ENCODE measurements at places on chromosomes 3 and 15.

DNA sequence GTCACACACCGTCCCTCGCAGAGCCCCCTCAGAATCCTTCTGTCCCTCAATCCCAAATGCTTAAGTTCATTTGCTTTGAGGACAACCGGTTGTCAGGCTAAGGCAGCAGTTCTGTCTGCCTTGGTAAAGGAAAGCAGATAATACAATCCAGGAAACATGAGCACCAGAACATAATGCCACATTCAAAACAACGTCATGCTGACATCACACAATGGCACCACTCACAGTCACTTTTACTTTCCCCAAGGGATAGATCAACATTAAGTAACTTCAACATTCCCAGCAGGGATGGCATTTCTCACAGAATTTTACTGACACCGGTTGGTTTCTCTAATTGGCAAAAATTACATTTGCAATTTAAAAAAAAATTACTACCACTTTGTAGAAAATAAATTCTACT lies 74.6 kb upstream of the PSMD6 start:
- DNase-seq: no peak

- DNase-seq: no peak
Measured at GRCh38 chr15:69789648-69790393, 307.9 kb downstream of the TLE3 start.

DNA sequence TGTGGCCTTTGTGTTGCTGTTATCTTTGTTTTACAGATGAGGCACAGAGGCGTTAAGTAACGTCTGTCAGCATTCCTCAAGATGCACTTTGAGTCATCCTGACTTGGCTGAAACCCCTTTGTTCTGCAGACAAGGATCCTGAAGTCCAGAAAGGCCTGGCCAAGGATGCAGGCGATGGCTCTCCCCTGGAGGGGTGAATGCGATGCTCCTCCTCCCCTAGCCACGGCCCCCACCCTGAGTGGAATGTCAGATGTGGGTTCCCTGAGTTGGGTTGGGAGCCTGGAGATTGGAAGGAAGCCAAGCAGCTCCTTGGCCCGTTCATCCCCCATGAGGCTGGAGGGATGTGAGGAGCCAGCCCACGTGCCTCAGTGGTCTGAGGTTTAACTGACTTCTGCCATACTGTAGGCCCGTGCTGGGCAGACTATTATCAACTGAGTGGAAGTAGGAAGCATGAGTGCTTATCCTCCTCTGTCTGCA lies 43.3 kb downstream of the POMGNT2 start:
- DNase-seq: no peak

- no peak for DNase-seq
Measured at GRCh38 chr3:64359735-64360134, 134.5 kb upstream of the PRICKLE2 start.

DNA sequence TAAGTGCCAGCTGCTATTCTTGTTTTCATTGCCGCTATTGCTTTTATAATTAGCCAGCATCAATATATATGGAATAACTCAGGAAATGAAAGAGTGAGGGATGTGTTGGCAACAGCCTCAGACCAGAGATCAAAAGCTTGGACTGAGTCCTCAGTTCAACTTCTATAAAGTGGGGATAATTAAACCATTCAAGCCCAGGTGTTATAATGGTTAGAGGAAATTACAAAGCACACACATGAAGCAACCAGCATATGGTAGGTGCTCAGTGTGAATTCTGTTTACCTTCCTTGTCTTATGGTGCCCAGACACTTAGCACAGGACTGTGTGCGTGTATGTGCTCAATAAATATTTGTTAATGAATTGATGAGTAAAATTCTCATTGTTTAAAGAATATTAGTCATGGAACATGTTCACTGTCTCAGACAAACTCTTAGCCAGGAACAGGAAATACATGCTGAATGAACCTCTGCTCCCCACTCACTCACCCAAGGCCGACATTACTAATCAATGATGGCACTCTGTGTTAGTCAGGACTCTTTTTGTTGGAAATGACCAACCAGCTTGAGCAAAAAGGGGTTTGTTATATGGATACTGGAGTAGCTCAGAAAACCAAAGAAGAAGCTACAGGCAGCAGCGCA lies 16.7 kb upstream of the CCDC174 start:
- no peak for DNase-seq

DNA sequence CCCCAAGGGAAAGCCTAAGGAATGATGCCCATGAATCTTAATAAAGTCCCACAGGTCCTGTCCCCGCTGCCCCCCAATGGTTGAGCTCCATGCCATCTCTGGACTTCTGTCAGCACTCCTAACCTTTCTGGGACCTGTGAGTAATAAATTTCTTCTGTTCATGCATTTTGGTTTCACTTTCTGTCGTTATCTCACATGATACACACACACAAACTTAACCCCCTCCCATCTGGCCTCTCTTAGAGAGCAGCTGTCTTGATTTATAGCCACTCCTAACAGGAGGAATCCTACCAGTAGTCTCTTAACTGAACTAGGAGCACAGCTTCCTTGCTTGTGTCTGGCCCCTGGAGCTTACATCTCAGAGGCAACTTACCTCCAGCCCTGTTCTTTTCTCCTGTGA lies 82.7 kb upstream of the SELENOK start:
- no peak for DNase-seq

GRCh38 chr3:69888040-69888942 lies 111.2 kb upstream of the SAMMSON start:
- DNase-seq: no peak

DNA sequence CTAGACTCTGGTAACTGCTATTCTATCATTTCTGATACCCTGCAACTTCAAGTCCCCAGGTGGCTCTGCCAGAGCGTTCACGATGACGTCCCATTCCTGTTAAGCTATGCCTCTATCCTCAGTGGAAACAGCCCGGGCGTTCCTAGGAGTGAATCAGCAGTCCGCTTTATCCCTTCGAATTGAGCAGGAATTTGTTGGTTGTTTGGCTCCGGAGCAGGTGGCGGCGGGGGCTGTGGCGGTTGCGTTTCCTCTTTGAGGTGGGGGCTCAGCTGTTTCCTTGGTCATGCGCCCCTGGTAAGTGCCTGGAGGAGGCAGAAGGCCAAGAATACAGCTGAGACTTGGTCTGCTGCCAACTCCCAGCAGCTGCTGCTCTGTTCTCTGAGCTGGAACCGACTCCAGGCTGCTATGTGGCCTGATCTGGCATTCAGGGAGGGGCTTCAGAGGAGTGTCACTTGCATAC lies 25.2 kb downstream of the ARPP21 start:
- DNase-seq: no peak

- DNase-seq: peak; percentile 51
Measured at GRCh38 chr3:31768479-31769125, 212.5 kb downstream of the OSBPL10 start.

DNA sequence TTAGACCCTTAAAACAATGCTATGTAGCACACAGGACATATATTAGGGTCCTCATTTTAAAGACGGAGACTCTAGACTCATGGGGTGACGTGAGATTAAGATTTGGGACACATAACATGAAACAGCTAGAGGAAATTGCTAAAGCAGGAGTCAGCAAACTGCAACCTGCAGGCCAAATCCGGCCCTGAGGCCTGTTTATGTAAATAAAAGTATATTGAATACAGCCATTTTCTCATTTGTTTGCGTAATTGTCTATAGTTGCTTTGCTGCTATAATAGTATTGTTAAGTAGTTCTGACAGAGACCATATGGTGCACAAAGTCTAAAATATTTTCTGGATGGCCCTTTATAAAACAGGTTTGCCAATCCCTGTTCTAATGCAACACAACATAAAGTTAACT lies 115.5 kb downstream of the TMCO5A start:
- DNase-seq: no peak

- DNase-seq: no peak
Measured at GRCh38 chr3:14435175-14436014, 33.0 kb downstream of the SLC6A6 start.

GRCh38 chr15:70516408-70517193 lies 246.8 kb downstream of the UACA start:
- no peak for DNase-seq

GRCh38 chr15:82047453-82048400 lies 1.9 kb upstream of the MEX3B start:
- DNase-seq: no peak

Data from Caco-2 (cell line).